ENCODE measurements at places on chromosomes 16 and 17.

DNA sequence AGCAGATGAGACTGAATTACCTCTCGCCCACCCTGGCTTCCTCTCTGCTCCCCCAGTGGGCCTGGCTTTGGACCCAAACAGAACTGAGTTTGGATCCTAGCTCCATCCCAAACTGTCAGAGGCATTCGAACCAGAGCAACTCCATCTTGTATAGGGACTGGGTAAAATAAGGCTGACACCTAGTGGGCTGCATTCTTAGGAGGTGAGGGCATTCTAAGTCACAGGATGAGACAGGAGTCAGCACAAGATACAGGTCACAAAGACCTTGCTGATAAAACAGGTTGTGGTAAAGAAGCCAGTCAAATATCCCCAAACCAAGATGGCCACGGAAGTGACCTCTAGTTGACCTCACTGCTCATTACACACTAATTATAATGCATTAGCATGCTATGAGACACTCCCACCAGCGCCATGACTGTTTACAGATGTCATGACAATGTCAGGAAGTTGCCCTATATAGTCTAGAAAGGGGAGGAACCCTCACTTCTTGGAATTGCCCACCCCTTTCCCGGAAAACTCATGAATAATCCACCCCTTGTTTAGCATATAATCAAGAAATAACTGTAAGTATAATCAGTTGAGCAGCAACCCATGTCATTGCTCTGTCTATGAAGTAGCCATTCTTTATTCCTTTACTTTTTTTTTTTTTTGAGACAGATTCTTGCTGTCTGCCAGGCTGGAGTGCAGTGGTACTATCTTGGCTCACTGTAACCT, 44.4 kb downstream of the LYRM1 start:
- no peak for DNase-seq

- no peak for DNase-seq
These were observed 81.7 kb upstream of the MSI2 start for GRCh38 chr17:57174591-57174990.

GRCh38 chr17:31585280-31585630, 193.8 kb downstream of the RAB11FIP4 start:
- no peak for DNase-seq

GRCh38 chr17:35094902-35095301, 24.8 kb downstream of the RAD51D start:
- DNase-seq: no peak

GRCh38 chr17:49516180-49516579, 21.1 kb downstream of the NGFR start:
- no peak for DNase-seq

- DNase-seq: peak; percentile 13
These were observed at the start of gene DNAI2 for GRCh38 chr17:74274060-74274708. TSS of gene DNAI2 (plus strand) at chr17:74274234. CDS start at chr17:74281818, 7,584 bp downstream.

DNA sequence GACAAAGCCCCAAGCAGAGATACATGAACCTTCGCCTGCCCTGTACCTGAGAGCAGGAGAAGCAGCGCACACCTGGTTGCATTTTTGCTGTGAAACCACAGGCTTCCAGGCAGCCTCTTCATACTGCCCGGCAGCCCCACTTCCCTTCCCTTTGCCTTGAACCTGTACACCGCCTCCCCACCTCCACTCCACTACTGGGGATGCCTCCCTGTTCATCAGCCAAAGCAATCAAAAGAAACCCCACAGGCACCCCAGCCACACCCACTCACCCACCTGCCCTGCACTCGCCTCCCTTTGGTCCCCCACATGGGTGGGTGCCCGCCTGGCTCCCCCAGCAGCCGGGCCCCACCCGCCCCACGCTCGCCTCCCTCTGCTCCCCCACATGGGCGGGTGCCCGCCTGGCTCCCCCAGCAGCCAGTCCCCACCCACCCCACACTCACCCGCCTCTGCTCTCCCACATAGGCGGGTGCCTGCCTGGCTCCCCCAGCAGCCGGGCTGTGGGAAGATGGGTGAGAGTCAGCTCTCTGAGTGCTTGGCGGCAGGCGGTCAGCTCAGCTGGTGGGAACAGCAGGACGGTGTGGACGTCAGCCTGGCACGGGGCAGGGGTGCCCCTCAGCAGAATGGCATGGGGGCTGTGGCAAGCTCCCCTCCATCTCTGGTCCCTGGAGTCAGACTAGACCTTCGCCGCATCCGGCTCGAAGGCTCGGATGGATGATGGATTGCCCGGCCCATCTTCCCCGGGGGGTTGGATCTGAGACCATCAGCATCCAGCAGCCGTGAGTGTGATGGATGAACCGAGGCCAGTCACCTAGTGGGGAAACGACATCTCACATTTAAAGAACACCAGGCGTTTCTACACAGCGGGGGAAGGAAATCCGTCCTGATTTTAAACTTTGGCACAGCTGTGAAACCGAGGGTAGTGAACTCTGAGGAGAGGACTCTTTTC, 135.6 kb downstream of the BANP start:
- no peak for DNase-seq

DNA sequence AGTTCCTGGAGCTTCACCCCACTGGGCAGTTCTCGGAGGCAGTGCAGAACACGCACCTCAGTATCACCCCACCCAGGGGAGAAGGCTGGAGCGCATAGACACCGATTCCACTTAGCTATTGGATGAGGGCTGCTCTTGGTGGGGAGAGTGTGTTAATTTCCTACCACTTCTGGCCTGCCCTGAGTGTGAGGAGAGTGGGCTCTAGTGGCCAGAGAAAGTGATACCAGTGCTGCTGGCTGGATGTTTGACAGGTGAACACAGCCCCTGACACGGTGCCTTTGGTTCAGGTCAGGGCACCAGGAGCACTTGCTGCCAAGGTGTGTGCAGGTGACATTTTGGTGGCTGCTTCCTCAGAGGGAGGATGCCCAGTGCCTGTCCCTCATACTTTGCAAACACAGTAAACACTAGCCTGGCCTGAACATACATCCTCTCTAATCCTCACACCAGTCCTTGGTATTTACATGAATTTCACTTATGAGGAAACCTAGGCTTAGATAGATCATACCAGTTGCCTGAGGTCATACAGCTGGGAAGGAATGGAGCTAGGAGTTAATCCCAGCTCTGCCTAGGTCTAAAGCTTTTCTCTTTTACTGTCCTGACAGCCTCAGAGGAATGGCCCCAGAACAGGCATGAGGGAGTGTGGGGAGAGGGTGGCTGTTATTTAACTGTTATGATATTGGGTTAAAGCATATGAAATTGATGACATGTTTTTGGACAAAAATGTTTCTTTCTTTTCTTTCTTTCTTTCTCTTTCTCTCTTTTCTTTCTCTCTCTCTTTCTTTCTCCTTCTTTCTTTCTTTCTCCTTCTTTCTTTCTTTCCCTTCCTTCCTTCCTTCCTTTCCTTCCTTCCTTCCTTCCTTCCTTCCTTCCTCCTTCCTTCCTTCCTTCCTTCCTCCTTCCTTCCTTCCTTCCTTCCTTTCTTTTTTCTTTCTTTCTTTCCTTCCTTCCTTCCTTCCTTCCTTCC, 21.0 kb upstream of the ITGAX start:
- DNase-seq: no peak

DNA sequence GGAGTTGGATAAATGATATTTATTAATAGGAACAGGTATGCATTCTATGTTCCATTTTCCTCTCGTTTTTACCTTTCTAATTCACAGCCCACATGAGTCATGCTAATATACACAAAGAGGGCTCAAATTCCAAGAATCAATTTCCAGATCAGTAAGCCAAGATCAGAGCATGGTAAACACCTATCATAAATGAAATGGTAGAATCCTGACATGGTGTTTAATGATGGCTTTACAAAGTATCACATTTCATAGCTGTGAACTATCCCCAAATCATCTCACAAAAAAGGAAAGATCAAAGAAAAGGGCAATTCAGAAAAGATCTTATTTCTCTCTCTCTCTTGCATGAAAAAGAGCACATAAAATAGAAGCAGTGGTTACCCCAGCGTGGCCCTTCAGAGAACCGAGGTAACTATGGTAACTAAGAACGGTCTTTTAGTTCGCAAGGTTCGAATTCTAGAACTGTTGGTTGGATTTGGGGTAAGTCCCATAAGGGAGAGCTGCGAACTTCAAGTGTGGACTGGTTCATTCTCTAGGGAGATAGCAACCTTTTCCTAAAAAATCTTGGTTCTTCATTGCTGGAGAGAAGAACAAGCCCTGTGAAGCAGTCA, 73.0 kb downstream of the MARCHF10 start:
- DNase-seq: peak; percentile 45

- DNase-seq: no peak
These were observed 60.6 kb upstream of the CMIP start for GRCh38 chr16:81384006-81384405.

DNA sequence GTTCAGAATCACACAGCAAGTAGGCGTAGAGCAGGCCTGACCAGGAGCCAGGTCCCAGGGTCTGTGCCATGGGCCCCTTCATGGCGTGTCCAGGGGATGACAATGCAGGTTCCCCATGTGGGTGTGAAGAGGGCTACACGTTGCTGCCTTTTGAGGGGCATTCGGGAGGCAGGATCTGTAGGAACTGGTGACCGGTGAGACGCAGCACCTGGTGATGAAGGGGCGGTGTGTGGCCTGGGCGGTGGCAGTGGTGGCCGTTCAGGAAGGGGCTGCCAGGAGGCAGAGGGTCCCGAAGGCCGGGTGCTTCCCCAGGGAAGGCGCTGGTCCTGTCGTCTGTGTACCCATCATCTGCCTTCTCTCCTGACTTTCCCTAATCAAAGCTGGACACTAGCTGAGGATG, 34.6 kb downstream of the ZNF750 start:
- no peak for DNase-seq

GRCh38 chr16:48099455-48099854, 56.3 kb downstream of the ABCC12 start:
- DNase-seq: no peak

DNA sequence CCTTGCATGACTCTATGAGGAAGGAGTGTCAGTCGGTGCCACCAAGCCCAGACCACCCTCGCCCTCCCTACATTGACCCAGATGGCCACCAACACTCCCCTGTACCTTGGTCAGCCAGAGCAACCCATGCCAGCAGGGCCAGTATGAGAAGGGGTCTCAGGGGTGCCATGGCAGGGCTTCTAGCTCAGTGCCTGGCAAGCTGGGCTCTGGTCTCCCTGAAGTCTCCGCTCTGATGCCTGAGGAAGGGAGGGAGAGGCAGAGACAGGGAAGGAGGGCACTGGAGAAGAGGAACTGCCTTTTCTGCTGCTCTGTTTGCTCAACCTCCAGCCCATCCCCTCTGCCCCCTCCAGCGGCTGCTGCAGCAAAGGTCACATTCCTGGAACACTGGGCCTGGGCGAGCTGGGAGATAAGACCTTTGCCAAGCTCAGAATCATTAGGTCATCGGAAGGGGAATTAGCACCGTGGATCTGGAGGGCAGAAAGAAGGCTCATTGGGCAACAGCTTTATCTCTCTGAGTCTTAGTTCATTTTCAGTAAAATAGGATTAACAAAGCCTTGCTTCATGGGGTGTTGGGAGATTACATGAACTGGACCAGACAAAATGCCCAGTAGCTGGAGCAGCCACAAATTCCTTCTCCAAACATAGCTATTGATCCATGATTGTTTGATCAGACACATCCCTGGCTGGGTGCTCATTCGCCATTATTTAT, at the start of gene VTN:
TSS of gene VTN (minus strand) at position 273 of the 709 bp plus-strand sequence. CDS start at position 169, 104 bp downstream.
- no peak for DNase-seq

DNA sequence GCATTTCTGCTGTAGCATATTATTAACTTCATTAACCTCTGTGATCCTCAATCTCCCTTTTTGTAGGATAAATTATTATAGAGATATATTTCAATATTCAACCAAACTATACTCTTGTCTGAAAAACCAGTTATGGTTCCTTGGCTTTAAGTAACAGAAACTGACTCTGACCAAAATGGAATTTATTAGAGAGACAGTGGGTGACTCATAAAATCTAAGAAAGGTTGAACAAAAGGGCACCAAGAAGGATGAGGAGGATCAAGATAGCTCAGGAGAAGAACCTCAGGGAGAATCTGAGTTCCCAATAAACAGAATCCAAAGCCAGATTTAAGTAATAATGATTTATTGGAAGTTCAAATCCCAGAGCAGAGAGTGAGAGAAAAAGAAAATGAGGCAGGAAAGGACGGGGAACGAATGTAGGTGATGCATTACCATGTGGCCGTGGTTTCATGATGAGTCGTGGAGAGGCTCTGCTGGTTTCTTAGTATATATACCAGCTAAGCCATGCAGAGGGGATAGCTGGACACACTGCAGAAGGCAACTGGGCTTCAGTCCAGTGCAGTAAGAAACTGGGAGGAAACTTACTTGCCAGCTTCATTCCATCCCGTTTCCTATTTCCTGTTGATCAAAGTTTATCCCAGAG, 151.5 kb upstream of the GOT2 start:
- no peak for DNase-seq

DNA sequence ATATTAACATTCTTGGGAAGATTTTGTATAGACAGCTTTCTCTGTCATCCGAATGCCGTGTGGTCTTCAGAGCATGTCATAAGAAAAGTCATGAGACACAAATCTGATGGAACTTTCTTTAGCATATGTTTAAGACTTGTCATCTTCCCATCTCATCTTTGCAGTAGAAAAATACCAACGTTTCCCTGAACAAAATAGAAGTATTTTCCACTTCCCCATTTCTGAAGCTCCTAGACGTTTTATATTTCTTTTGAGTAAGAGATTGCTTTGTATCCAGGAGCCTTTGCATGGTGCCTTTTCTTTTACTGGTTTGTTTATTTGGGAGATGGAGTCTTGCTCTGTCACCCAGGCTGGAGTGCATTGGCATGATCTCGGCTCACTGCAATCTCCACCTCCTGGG, 235.1 kb downstream of the PRKCA start:
- no peak for DNase-seq

DNA sequence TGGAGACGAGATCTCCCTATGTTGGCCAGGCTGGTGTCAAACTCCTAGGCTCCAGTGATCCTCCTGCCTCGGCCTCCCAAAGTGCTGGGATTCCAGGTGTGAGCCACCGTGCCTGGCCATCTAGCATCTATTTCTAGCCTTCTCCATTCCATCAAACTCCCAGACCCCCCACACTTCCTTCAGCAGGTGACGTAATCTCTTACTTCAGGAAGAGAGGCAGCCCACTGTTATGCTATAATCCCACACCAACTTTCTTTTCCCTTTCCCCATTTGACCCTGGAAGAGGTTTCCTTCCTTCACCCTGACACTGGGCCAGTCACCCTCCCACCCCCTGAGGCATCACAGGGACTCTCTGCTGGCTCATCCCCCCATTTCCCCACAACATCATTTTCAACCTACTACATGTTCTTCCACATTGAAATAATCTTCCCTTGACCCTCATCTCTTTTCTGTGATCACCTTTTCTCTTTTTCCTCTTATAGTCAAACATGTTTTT, 7.6 kb downstream of the ITGA2B start:
- DNase-seq: no peak

GRCh38 chr17:7587420-7588151, 2.3 kb downstream of the SOX15 start:
- DNase-seq: no peak

- no peak for DNase-seq
These were observed 130.8 kb downstream of the GAS7 start for GRCh38 chr17:10067446-10068143.

DNA sequence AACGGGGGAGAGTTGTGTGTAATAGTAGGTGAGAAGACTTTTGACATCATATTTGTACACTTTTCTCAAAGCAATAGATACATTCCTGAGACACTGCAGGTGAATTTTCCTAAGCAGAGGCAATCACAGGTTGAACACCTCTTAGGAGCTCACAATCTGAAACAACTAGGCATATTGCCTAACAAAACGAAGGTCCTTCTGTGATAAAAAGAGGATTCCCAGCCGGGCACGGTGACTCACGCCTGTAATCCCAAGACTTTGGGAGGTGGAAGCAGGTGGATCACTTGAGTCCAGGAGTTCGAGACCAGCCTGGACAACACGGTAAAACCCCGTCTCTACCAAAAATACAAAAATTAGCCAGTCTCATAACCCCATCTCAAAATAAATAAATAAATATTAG, 17.4 kb downstream of the NXN start:
- no peak for DNase-seq
